Skeletal muscle cell (primary cell): ENCODE measurements at places on chromosomes 6 and 20.

DNA sequence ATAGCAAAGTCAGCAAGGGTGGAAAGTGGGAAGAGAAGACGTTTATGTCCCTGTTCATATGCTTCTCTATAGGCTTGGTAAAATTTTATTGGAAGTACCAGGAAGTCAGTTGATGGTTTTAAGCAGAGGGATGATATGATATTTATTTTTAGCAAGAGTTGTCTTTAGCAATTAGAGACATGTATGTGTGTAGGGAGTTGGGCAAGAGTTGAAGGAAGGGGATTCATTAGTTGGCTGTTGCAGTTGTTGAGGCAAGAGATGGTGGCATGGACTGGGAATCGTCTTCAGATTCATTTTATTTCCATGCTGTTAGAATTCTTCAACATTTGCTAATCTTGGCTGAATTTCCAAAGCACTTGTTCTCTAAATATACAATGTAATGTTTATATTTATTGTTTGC lies 85.6 kb downstream of the QKI start:
- no peak for DNase-seq

- no peak for DNase-seq
These were observed 117.8 kb downstream of the WDR27 start for GRCh38 chr6:169583886-169584541.

GRCh38 chr6:89951574-89952104 lies 57.4 kb downstream of the GJA10 start:
- DNase-seq = no peak

- DNase-seq = no peak
These were observed 29.4 kb downstream of the TNXB start for GRCh38 chr6:32079566-32080290.
